ENCODE measurements at places on chromosomes 7 and 10.
A peak's percentile ranks its signal among the peaks of the same experiment; 100 is the strongest.

- no peaks in the 10 kb centered on the region for H3K4me1 ChIP-seq
- H3K27ac ChIP-seq, result no peak overlapping the region
- peaks cover 4% of the 10 kb centered on the region for H3K27me3 ChIP-seq
- no peak overlapping the region for H3K4me3 ChIP-seq
- no peaks in the 10 kb centered on the region for H3K36me3 ChIP-seq
- no peak for DNase-seq
Measured at GRCh38 chr10:33566001-33566400, 231.5 kb upstream of the NRP1 start.

DNA sequence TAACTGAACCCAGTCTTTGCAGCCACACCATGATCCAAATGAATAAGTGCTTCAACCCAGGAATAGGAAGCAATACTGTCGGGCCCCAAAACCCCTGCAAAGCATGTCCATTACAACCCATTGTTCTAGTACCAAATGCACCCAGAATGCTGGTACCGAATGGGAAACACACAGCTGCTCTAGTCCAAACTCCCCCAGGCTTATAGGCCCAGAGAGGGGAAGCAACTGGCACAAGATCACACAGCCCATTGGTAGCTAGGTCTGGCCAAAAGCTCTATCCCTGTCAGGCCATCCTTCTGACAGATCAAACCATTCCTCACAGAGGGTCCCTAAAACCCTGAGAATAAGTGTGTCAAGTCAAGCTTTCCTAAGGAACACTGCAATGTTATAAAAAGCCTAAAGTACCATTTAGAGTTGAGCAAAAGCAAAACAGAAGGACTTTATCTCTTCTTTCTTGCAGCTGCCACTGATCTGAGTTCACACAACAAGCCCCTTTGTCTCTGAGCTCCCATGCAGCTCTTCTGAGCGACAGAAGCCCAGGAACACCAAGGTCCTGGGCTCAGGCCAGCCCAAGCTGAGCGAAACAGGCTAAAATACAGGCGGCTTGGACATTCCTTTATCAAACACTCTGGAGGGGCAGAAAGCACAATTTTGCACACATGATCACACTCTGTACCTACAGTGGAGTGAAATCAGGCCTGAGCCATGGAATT, 116.7 kb downstream of the SGMS1 start:
- DNase-seq, result no peak
- H3K4me1 ChIP-seq, result peaks cover 36% of the 10 kb centered on the region
- no peak overlapping the region for H3K27ac ChIP-seq

DNA sequence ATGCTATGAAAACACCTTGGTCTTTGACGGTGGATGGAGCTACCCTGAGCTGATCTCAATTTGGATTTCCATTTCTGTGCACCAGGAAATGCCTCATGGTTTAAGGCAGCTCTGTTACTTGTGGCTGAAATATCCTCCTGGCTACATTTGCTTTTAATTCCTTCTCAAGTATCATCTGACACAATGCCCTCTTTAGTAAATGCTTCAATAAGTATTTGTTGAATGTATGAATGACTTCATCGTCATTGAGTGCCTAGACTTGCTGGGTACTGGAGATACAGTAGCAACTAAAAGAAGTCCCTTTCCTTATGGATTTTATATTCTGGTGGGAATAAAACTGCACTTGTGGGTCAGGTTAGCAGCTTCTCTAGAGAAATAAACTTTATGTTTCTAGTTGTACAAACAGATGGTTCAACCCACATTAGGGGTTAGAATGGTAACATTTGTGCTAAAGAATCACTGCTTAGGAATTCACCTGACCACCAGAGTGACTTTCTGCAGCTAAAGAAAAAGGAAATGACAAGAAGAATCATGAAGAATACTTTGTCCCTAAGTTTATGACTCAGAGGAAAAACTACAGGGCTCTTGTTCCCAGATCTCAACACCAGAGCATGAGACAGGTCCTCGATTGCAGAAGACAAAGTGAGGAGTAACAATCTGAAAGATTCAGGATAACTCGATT, 21.8 kb upstream of the SMNDC1 start:
- H3K27ac ChIP-seq, result no peak overlapping the region
- H3K4me1 ChIP-seq, result no peaks in the 10 kb centered on the region
- no peak for DNase-seq
- no peaks in the 10 kb centered on the region for H3K27me3 ChIP-seq
- H3K4me3 ChIP-seq, result no peak overlapping the region

- H3K36me3 ChIP-seq, result no peaks in the 10 kb centered on the region
- no peaks in the 10 kb centered on the region for H3K27me3 ChIP-seq
- no peak overlapping the region for H3K4me3 ChIP-seq
- DNase-seq, result no peak
- no peaks in the 10 kb centered on the region for H3K4me1 ChIP-seq
Measured at GRCh38 chr7:114345494-114345893, 69.1 kb upstream of the FOXP2 start.

DNA sequence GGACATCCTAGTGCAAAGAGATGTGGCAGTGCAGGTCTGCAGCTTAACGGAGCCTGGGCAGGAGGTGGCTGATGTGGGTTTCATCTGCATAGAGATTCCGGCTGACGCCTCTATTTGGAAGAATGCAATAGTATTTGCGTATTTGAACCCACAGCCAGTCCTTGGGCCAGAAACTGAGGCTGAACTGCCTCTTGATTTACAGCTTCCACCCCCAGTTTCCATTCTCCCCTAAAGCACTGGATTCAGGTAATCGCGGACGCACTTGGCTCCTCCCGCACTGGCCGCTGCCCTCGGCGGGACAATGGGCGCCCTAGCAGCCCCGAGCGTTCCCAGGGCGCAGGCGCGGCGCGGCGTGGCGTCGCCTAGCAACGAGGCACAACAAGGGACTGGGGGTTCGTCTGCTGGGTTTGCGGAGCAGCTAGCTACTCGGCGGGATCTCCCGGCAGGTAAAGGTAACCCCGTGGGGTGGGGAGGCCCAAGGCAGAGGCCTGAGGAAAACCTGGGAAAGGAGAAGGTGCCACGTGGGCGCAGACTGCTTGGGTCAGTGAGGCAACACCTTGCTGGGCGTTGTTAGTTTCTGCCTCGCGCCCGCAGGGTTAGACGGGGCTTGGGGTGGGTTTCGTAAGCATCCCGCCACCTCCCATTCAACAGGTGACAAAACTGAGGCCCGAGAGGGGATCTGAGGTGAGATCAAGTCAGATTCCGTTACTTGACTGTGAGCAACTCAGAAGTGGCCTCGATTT, at the start of gene ARMC3:
TSS of gene ARMC3 (plus strand) at position 393 of the 743 bp plus-strand sequence. CDS start 3,944 bp downstream, outside the sequence.
- H3K27ac ChIP-seq, result peak within 1 kb of the TSS; percentile 25
- peak; percentile 73 for DNase-seq
- no peaks in the 10 kb centered on the region for H3K36me3 ChIP-seq
- H3K27me3 ChIP-seq, result no peaks in the 10 kb centered on the region
- H3K4me1 ChIP-seq, result peaks cover 12% of the 10 kb centered on the region
- H3K4me3 ChIP-seq, result peak within 1 kb of the TSS; percentile 64

DNA sequence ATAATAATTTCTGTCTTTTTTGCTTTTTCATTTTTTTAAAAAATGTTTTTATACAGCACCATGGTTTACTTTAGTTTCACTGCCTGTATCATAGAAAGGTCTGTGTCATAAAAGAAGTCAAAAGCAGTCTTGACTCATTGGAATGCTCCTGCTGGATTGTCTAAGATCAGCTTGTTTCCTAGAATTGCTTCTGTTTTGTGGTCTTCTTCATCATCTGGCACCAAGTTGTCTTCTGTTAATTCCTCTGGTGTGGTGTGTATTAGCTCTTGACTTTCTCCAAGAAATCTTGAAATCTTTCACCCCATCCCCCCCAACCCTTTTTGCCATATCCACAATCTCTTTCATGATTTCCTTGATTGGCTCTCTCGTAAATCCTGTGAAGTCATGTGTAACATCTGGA, 250.3 kb upstream of the CXCL12 start:
- no peak overlapping the region for H3K4me3 ChIP-seq
- no peak overlapping the region for H3K27ac ChIP-seq
- DNase-seq, result no peak
- H3K4me1 ChIP-seq, result no peaks in the 10 kb centered on the region
- H3K27me3 ChIP-seq, result no peaks in the 10 kb centered on the region

DNA sequence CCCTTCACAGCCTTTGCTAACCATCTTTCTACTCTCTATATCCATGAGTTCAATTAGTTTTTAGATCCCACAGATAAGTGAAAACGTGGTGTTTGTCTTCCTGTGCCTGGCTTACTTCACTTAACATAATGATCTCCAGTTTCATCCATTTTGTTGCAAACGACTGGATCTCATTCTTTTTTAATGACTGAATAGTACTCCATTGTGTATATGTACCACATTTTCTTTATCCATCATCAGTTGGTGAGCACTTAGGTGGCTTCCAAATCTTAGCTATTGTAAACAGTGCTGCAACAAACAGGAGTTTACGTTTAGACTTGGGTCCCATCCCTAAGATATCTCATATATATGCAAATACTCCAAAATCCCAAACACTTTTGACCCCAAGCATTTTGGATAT, 9.1 kb downstream of the CDC123 start:
- peaks cover 26% of the 10 kb centered on the region for H3K36me3 ChIP-seq
- H3K27me3 ChIP-seq, result no peaks in the 10 kb centered on the region
- DNase-seq, result no peak
- H3K27ac ChIP-seq, result no peak overlapping the region
- peaks cover 17% of the 10 kb centered on the region for H3K4me1 ChIP-seq
- no peak overlapping the region for H3K4me3 ChIP-seq

GRCh38 chr7:44587843-44588711, 6.0 kb upstream of the TMED4 start:
- H3K36me3 ChIP-seq, result no peaks in the 10 kb centered on the region
- H3K4me1 ChIP-seq, result peaks cover 7% of the 10 kb centered on the region
- no peaks in the 10 kb centered on the region for H3K27me3 ChIP-seq
- peak; percentile 66 for DNase-seq
- no peak overlapping the region for H3K27ac ChIP-seq

DNA sequence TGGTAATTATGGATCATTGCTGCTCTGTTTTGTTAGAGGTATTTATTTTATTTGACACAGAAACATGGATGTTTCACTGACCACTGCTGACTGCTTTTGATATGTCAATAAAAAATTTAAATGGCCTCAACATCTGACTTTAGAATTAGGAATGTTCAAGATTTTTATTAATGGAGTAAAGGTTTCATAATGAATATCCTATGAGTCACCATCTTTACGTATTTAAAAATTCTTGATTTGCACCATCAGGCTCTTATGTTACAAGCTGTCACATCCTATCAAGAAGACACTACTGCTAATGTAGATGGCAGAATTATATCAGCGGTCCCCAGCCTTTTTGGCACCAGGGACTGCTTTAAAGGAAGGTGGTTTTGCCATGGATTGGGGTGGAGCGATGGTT, 578.7 kb upstream of the NRP1 start:
- no peaks in the 10 kb centered on the region for H3K4me1 ChIP-seq
- H3K27me3 ChIP-seq, result no peaks in the 10 kb centered on the region
- H3K27ac ChIP-seq, result no peak overlapping the region
- no peak overlapping the region for H3K4me3 ChIP-seq
- no peaks in the 10 kb centered on the region for H3K36me3 ChIP-seq

DNA sequence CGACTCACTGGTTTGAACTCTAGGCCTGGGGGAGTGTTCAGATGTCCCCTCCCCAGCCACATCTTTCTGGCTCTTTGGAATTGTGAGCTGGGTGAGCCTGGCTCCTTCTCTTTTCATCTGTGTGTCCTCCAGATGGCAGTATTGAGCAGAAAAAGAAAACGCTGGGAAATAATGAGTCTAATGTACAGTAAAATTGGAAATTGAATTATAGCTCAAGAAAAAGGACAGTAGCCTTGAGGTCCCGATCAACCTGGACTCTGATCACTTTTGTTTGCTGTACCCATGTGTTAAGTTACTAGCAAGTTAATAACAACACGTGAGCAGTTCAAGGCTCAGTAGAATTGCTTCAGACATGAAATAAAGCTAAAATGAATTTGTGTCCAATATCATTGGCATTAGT, 77.9 kb downstream of the SNX10 start:
- H3K27me3 ChIP-seq, result no peaks in the 10 kb centered on the region
- DNase-seq, result no peak
- H3K27ac ChIP-seq, result no peak overlapping the region
- peaks cover 8% of the 10 kb centered on the region for H3K4me1 ChIP-seq

GRCh38 chr7:77825131-77825530, 26.6 kb downstream of the PHTF2 start:
- no peaks in the 10 kb centered on the region for H3K4me1 ChIP-seq
- H3K36me3 ChIP-seq, result no peaks in the 10 kb centered on the region
- no peak overlapping the region for H3K4me3 ChIP-seq
- no peak for DNase-seq

DNA sequence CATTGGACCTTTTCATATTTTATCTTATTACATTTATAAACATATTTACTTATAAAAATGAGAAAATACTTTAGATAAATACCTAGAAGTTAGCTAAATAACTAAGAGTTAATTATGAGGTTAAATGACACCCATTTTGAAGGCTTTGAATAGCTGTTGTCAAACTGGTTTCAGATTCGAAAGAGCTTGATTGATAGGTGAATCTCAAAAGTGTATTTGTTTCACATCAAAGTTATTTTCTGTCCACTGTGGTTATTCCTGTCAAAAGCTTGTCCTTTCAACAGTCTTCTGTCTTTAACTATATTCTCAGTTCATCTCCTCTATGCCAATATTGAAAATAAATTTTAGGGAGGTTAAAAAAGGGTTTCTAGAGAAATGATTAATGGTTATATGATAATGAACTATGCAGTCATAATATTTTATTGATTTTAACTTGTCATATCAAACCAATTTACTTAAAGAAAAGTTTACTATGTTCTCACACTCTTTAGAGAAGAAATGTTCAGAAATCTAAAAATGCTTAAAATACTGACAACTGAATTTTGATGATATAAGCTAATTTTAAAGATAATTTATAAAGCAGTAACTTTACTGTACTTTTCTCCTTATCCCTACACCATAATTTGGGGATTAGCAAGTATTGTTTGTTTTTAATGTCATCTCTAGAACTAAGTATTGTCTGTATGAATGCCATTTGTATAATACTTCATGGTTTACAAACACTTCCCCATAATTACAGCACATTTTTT, 72.0 kb upstream of the FOXP2 start:
- H3K27me3 ChIP-seq, result no peaks in the 10 kb centered on the region
- H3K4me1 ChIP-seq, result no peaks in the 10 kb centered on the region
- no peaks in the 10 kb centered on the region for H3K36me3 ChIP-seq
- H3K27ac ChIP-seq, result no peak overlapping the region
- no peak for DNase-seq
- H3K4me3 ChIP-seq, result no peak overlapping the region

- no peak overlapping the region for H3K27ac ChIP-seq
- H3K4me1 ChIP-seq, result no peaks in the 10 kb centered on the region
- no peaks in the 10 kb centered on the region for H3K36me3 ChIP-seq
Measured at GRCh38 chr10:78476156-78476555, 442.5 kb downstream of the RPS24 start.

GRCh38 chr7:148882192-148882591, 1.9 kb downstream of the EZH2 start:
- H3K4me3 ChIP-seq, result peak overlapping the region; percentile 63
- no peaks in the 10 kb centered on the region for H3K36me3 ChIP-seq
- peaks cover 11% of the 10 kb centered on the region for H3K4me1 ChIP-seq
- no peaks in the 10 kb centered on the region for H3K27me3 ChIP-seq
- peak overlapping the region; percentile 81 for H3K27ac ChIP-seq

DNA sequence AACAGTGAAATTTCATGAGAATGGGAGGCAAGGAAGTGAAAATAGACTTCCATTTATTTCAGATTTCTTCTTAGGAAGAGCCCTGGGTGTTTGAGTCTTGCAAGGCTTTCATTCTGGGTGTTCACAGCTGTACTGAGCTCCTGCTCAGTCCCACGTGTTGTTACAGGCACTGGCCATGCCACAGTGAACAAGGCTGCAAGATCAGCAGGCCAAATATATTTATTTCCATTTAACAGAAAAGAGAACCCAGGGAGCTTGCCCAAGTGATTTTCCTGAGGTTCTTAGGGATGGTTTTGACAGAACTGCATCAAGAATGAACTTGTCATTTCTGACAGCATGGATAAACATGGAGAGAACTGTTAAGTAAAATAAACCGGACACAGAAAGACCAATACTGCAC, 54.5 kb upstream of the CD36 start:
- H3K27ac ChIP-seq, result no peak overlapping the region
- no peak overlapping the region for H3K4me3 ChIP-seq
- no peaks in the 10 kb centered on the region for H3K36me3 ChIP-seq
- no peaks in the 10 kb centered on the region for H3K27me3 ChIP-seq
- H3K4me1 ChIP-seq, result no peaks in the 10 kb centered on the region
